Stromal cell of bone marrow (primary cell): ENCODE measurements at places on chromosomes 5 and 9.

- DNase-seq, result peak; percentile 53
These were observed 27.8 kb downstream of the DPYSL3 start for GRCh38 chr5:147481874-147482705.

DNA sequence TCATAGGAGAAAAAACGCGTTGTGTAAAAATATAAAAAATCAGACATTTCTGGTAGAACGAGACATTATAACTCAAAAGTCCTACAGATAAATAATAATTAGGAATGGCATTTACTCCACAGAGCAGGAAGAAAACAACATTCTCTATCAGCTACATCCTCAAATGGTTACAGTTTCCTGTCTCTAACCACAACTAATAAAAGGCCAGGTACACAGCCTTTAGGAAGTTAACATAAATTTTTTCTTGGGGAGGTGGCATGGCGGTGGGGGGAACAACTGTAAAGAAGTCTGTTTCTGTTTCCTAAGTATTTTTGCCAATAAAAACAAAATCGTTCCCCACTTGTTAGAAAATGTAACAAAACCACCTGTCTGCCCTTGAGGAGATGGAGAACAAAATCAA, 44.5 kb downstream of the INSYN2B start:
- no peak for DNase-seq

- DNase-seq, result no peak
These were observed 17.9 kb downstream of the MRNIP start for GRCh38 chr5:179840766-179841165.

DNA sequence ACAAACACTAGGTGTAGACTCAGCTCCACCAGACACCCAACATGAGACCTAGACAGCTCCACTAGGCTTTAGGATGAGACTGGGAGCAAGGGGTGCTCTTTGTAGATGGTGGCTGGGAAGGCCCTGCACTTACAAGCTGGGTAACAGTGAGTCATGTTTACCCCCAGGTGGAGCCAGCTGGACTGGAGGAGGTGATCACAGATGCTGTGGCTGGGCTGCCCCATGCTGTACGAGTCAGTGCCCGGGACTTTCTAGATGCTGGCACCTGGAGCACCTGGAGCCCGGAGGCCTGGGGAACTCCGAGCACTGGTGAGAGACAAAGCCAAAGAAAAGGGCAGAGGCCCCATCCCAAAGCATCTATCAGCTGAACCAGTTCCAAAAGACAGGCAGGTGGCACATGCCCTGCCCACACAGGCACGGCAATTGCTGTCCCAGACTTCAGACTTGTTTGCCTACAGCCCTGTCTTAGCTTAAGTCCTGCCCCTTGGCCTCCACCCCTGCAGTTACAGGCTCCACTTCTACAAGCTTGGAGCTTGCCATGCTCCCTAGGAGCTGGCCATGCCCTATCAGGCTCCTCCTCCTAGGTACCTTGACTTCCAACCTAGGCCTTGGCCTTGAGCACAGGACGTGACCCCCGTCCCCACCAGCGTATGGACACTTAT, 2.7 kb downstream of the CCL27 start:
- DNase-seq, result no peak

- no peak for DNase-seq
These were observed 207.3 kb downstream of the TMEM38B start for GRCh38 chr9:105901514-105902109.

DNA sequence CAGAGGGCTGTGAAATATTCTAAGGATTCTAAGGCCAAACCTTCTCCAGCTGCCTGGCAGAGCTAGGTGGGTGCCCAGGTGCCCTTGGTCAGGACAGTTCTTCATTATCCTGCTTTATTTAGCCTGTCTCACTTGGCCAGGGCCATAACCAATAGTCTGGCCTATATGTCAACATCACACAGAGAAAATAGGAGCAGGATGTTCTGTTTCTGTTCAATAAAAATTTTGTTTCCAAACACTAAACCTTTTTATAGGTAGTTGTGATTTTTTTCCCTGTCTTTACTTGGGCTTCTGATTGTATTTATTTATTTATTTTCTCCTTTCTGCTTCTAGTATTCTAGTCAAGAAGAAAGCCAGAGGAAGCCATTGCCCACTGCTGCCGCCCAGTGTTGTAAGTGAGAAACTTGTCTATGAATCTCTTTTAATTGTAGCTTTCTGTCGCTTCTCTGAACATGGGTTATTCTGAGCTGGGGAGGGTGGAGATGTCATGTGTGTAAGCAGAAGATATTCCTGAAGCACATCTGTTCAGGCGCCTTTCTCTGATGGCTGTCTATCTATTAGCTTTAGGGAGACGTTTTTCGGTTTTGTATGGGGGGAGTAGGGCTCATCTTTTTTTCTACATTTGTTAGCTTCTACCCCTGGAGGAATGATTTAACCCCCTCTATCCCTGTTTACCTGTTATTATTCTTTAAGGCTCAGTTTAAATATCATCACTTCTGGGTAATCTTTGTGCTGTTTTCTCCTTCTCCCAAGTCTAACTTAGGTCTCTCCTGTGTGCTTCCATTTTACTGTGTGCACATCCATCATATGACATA, 97.1 kb downstream of the UNC13B start:
- peak; percentile 71 for DNase-seq

DNA sequence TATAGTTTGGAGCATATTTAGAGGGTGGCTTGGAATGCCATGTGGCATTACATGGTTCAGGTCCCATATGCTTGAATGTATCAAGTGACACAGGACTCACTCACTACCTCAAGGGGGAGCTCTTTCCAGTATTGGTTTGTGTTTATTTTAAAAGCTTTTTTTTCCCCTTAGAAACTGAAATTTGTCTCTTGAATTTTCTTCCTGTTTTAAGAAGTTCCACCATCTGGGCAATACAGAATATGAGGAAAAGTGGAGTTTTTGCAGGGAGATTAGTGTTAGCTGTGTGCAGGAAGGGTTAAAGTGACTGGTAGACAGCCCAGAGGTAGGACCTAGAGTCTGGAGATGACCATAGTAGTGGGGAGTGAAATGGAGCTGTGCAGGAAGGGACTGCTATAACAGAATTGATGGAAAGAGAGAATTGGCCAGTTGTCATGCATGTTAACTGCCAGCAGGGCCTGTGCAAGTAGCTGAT, 36.6 kb downstream of the CTNNA1 start:
- DNase-seq, result no peak

GRCh38 chr9:124735121-124735520, 36.0 kb downstream of the NR6A1 start:
- no peak for DNase-seq

GRCh38 chr5:84285641-84286637, 98.7 kb downstream of the EDIL3 start:
- DNase-seq, result no peak

- DNase-seq, result no peak
These were observed 2074.5 kb downstream of the MAT2B start for GRCh38 chr5:165579911-165580310.

DNA sequence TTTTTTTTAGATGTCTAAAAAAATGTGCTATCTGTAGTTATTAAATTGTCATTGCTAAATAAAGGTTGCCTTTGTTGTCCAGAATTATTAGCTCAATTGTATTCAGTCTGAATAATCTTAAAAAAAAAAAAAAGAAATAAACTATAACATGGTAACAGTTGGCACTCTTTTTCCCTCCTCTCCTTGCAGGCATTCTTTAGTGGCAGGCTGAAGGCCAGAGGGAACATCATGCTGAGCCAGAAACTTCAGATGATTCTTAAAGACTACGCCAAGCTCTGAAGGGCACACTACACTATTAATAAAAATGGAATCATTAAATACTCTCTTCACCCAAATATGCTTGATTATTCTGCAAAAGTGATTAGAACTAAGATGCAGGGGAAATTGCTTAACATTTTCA, 87.6 kb upstream of the FAM170A start:
- DNase-seq, result no peak

DNA sequence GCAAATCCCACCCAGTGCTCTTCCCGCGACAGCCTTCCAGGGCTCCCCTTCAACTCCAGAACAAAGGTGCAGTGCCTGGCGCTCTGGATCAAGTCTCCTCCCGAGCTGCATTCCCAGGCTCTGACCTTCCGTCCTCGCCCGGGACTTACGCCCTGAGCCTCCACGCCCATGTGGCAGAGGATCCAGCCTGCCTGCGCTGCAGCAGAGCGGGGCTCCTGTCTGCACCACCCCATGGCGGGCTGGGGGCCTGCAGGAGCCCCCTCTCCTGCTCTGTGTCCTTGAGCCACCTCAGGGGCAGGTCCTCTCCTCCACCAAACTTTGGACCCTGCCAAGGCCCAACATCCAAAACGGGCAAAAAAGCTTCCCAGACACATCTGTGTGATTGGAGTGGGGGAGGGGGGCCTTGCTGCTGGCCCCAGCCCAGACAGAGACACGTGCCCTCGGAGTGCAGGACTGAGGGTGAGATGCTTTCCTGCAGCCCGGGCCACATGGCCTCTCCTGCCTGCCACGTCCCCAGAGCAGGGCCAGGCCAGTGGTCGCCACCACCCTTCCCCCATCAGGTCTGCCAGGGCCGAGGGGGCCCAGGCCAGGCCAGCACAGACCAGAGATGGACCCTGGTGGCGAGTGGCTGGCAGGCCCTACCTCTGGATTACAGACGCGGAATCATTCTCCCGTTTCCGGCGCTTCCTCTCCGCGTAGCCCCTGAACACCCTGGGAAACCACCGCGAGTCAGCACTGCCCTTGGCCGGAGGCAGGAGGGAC, 4.4 kb downstream of the NSMF start:
- DNase-seq, result no peak

GRCh38 chr9:78620764-78621163, 323.8 kb downstream of the PSAT1 start:
- peak; percentile 96 for DNase-seq

- no peak for DNase-seq
These were observed 72.9 kb upstream of the PAM start for GRCh38 chr5:102682101-102682647.

DNA sequence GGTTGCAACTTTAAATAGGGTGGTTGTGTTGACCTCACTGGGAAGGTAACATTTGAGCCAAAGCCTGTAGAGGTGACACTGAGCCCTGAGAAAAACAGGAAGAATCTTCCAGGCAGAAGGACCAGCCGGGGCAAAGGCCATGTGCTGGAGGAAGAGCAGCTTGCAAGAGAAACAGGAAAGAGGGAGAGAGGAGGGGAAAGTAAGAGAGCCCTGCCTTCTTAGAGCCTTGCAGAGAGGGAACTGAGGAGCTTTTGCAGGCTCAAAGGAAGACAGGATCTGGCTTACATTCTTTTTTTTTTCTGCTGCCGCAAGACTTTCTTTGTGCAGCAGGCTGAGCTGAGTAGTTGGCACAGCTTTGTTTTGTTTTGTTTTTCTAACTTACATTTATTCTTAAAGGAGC, 17.4 kb downstream of the C9orf153 start:
- no peak for DNase-seq

DNA sequence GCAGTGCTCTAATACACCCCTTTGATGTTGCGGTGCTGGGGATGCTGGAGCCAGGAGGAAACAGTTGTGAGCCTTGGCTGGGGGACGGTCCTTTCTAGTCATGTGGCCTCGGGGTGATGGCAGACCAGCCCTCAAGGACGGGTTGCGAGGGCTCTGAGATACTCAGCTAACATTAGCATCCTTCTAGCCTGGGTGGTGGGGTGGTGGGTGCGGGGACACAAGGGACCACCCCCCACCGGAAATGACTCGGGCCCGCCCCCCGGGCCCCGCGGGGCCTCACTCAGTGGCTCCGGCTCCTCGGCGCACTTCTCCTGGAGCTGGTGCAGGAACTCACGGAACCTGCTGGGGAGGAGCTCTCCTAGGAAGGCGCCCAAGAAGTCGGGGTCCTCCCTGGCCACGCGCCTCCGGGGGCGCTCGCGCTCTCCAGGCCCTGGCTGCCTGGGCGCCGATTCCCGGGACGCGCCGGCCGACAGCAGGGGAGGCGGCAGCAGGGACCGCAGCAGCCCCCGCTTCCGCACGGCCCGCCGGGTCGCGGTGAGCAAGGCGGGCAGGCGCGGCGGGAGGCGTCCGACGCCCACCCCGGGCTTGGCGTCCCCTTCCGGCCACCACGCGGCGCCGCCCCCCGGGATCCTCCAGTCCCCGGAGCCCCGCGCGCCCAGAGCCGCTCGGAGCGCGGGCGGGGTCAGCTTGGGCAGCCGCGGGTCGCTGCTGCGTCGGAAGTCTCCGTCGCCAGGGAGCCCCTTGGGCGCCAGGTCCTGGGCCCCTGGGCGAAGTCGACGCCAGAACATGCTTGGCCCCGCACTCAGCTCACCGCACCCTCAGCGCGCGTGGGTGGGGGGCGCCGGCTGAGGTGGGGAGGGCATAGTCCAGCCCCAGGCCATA, 873 bp downstream of the C9orf50 start:
- no peak for DNase-seq

- DNase-seq, result no peak
These were observed 57.3 kb downstream of the SNCAIP start for GRCh38 chr5:122369253-122369815.

GRCh38 chr9:109705515-109705914, 74.5 kb upstream of the PALM2AKAP2 start:
- no peak for DNase-seq
